BJ (cell line): ENCODE measurements at places on chromosomes 2 and 18.

DNA sequence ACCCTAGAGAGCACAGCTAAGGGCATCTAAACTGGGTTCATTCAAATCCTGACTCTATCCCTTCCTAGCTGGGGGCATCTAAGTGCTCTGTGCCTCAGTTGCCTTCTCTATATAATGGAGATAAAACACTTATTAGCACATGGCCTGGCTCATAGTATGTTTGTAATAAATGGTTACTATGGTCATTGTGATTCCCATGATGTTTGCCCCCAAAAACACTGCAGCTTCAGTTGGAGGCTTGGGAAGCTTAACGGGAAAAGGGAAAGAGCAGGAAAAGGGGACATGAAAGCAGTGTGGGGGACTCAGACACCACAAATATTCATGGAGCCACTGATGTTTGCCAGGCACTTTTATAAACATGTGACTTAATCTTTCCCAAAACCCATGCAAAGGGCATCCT is 118.1 kb downstream of the INHBB start:
- DNase-seq = no peak

DNA sequence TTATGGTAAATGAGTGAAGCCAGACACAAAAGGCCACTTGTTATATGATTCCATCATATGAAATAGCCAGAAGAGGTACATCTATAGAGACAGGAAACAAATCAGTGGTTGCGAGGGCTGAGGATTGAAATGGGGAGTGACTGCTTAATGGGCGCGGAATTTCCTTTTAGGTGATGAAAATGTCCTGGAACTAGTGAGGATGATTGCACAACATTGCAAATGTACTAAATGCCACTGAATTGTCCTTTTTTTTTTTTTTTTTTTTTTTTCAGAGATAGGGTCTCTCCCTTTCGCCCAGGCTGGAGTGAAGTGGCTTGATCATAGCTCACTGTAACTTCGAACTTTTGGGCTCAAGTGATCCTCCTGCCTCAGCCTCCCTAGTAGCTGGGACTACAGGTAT is 15.3 kb upstream of the GAREM2 start:
- DNase-seq = no peak

DNA sequence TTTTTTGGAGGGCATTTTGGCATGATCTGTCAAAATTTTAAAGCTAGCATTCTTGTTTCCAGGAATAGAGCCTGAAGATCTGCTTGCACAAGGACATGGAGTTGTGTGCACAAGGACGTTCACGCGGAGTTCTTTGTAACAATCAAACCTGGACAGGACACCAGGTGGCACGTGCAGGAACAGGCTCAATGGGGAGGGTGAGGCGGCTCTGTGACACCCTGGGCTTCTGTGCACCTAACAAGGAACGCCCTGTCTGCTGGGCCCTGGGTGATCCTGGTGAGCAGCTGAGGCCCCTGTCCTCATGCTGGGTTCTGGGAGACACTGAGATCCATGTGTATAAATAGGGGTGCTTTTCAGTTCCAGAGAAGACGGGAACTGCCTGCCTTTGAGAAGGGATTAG is 93.1 kb upstream of the PXDN start:
- no peak for DNase-seq

- DNase-seq = no peak
Measured at GRCh38 chr2:133768658-133769435, 200.6 kb upstream of the NCKAP5 start.

DNA sequence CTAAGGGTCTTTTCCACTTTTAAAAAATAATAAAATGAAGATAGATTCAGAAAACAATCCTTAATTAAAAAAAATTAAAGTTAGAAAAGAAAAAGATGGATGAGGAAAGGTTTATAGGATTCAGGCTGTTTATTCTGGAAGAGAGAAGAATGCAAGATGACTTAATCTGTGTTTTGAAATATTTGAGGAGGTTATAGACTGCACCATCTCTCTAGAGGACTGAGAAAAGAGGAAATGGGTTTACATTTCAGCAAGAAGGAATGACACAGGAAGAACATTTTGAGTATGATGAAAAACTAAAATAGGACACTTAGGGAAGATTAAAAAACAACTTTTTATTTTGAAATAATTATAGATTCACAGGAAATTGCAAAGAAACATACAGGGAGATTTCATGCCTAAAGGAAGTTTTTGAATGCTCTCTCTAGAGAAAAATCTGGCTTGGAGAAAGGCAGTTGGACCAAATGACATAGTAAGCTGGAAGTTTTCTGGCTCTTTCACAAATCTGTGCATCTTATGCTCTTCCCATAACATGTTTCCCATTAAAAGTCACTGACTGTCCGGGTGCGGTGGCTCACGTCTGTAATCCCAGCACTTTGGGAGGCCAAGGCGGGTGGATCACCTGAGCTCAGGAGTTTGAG is 75.0 kb downstream of the CERS6 start:
- no peak for DNase-seq

- no peak for DNase-seq
Measured at GRCh38 chr18:48065601-48065995, 135.1 kb upstream of the SMAD2 start.

- DNase-seq = no peak
Measured at GRCh38 chr2:86001326-86001725, 104.4 kb downstream of the POLR1A start.

GRCh38 chr2:161250864-161251436 is 57.3 kb upstream of the PSMD14 start:
- DNase-seq = no peak

GRCh38 chr2:47254464-47254863 is 99.4 kb upstream of the STPG4 start:
- DNase-seq = no peak

DNA sequence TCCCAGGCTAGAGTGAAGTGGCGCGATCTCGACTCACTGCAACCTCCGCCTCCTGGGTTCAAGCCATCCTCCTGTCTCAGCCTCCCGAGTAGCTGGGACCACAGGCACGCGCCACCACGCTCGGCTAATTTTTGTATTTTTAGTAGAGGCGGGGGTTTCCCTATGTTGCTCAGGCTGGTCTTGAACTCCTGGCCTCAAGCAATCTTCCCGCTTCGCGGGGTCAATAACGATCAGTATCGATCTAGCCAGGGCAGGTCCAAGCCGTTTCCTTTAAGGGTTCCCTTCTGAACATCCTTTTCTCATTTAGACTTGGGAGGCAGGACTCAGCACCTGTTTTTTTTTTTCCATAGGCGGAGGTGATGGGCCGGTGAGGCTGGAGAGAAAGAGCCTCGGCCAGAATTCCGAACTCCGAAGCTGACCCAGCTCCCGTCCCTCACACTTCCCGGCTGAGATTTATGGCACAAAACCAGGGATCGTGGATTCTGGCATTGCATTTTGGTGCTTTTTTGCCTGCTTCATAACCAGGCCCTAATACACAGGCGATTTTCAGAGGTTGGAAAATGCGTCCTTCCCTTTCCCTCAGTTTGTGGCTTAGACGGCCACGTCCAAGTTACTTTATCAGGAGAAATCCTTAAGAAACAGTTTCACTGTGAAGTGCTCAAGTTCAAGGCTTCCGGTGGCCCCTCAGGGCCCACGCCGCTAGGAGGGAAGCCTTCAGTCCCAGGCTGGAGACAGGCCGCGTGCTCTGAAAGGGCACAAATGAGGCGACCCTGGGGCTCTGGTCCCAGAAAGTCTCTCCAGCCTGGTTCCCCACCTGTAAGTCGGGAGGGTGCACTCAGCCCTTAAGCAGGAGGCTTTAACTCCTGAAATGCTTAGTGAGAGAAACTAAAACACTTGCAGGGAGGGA is 998 bp upstream of the SLC66A3 start:
- DNase-seq = no peak

- peak; percentile 43 for DNase-seq
Measured at GRCh38 chr18:26436176-26437051, 111.9 kb downstream of the KCTD1 start.

- DNase-seq = no peak
Measured at GRCh38 chr2:233084488-233084887, 24.3 kb downstream of the INPP5D start.

DNA sequence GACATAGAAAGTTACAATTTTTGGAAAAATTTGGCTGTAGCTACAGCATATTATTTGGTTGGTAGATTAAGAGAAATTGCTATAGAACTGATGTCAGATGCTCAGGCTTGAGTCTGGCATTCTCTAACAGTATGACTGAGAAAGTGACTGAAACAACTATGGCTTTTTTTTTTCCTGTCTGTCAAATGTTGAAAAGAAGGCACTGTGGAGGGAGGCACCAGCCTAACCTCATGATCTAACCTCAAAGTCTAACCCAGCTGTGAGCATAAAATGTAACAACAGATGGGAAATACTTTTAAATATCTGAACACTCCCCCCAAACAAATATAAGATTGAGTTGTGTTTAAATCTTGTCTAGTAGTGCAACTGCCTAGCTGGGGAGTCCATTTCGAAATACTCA is 629.1 kb downstream of the LRP1B start:
- DNase-seq = no peak

DNA sequence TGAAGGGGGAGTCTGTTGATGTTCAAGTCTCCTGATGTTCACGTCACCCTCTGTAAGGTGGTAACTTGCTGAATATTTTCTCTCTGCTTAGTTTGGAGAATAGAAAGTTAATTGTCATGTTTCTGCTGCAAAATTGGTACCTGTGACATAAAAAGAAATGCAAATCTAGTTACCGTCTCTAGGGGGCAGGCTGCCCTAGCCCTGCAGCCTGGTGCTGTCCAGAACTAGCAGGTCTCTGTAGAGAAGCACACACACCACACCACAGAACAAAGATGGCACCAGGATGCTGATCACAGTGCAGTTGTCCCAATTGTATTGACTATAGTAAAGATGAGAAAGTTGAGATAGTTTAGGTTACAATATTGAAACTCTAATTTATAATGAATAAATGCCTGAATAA is 47.0 kb downstream of the SLC9A4 start:
- DNase-seq = no peak
